Gastroesophageal sphincter (tissue), 4 donors: ENCODE measurements at places on chromosomes 11 and 22.

DNA sequence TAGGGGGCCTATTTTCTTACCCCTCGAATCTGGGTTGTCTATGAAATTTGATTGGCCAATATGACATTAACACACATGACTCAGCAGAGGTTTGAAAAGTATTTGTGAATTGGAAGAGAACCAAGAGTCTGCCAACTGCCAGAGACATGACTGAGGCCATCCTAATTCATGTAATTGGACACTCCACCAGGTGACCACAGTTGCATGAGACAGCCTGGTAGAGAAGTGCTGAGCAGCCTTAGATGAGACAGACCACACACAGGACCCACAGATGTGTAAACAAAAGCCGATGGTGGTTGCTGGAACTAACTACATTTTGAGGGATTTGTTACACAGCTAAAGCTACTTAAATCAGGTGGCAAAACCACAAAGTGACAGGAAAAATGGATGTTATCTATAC lies 855 bp upstream of the MS4A5 start:
- ATAC-seq: no peak

DNA sequence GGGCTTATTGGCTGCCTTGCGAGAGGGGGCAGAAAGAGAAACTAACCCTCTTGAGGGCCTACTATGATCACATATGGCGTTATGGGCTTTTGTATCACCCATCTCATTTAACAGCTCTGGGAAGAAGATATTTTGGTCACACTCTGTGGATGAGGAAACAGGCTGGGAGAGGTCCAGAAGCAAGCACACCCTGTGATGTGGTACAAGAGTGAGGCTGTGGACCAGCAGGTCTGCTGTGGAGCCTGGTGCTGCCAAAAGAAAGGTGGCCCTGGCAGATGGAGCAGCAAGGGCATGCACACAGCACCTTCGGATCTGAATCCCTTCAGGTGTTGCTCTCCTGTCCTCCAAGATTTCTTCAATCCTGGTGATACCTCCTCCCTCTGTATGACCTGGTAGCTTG lies 64.1 kb downstream of the KCNC1 start:
- no peak for ATAC-seq

GRCh38 chr22:46273432-46274148 lies 5.8 kb downstream of the TTC38 start:
- ATAC-seq: no peak

DNA sequence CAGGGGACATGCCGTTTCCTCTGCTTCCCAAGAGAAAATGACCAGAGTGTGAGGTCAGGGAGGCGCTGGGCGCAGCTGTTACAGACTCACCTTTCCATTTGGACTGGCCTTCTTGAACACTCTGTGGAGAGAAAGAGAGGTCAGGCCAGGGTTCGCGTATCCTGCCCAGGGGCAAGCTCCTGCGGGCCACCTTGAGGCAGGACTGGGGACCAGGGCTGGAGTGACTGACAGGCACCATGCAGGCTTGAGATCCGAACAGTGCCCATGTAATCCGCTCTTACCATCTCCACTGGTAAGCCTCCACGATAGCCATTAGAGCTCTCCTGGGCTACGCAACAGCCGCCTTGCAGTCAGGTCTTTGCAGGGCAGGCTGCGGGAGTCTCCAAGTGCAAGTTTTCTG lies 49.3 kb downstream of the TPBGL start:
- no peak for ATAC-seq

DNA sequence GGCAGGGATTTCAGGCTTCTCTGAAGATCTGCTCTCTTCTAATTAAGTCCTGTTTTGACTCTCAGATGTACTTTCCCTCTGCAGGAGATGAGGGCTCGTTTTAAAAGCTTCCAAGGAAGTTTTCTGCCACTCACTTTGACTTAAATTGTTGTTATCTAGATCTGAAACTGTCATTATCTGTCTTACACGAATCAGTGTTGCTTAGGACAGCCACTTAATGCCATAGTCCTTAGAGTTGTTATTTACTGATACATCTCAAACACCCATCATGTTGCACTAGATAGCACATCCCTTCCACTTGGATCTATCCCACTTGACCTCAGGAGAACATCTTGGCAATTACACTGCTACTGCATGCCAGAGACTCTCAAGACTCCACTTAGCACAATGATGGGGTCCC lies 86.9 kb upstream of the FAT3 start:
- no peak for ATAC-seq

- ATAC-seq: no peak
Observed at GRCh38 chr11:71245601-71246391, 6.6 kb downstream of the SHANK2 start.

GRCh38 chr11:27124514-27125264 lies 84.1 kb downstream of the BBOX1 start:
- ATAC-seq: no peak

GRCh38 chr22:34105461-34106062 lies 185.3 kb upstream of the LARGE1 start:
- no peak for ATAC-seq

- ATAC-seq: no peak
Observed at GRCh38 chr22:50734343-50734771, 3.6 kb upstream of the ACR start.

GRCh38 chr11:74951226-74951625 lies 2.2 kb downstream of the SPCS2 start:
- no peak for ATAC-seq

GRCh38 chr11:63682066-63683021 lies 1.0 kb downstream of the RTN3 start:
- no peak for ATAC-seq

DNA sequence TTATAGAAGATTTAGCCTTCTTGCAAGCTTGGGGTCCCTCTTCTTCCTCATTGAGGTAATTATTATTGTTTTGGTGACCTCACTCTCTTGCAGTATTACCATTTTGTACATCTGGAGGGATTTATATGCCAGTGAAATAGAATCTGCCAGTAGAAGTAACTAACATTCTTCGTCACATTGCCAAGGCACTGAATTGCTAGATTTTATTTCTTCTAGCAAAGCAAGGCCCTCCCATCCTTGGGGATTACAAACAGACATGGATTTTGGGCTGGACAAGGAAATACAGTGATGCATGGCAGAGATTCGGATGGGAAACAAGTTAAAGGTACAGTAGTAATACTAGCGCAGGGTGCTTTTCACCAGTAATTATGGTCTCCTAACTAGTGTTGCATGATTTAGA lies 7.8 kb downstream of the ADAMTS15 start:
- ATAC-seq: no peak

DNA sequence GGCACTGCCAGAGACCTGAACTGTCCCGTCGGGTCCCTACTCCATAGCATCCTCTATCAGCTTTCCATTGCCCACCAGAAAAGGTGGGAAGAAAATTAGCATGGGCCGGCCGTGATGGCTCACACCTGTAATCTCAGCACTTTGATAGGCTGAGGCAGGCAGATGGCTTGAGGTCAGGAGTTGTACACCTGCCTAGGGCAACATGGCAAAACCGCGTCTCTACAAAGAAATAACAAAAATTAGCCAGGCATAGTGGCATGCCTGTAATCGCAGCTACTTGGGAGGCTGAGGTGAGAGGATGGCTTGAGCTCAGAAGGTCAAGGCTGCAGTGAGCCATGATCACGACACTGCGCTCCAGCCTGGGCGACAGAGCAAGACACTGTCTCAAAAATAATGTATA lies 3.5 kb downstream of the SLC25A18 start:
- ATAC-seq: no peak

DNA sequence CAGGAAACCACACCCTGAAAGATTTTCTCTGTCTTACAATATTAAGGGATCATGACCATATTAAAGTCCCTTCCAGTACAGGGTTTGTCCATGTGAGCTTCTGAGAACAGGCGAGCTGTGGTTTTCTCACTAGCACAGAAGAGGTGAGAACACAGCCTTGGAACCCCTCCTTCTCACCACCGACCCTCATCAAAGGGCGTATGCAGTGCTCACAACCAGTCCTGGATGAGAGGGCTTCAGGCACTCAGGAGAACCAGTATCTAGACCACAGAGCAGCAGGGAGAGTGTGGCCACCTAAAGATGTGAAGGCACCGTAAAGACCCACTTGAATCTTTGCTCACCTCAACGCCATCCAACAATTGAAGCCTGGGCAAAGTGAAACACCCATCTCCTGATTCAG lies 397.0 kb downstream of the ETS1 start:
- ATAC-seq: no peak
